Spinal cord (tissue), 10 donors: ENCODE measurements at places on chromosomes 4 and X. TPM values are rescaled to one million over a fixed set of nuclear protein-coding genes. Genes with fewer than 3 reads are reported as not detected.

Gene GATA1
- 0.22 TPM for polyA plus RNA-seq

Gene ZFP42
- 0.22 TPM for polyA plus RNA-seq

Gene HMGN5
- polyA plus RNA-seq: 26.7 TPM

Gene ATP2B3
- 20.1 TPM for polyA plus RNA-seq

GRCh38 chr4:25865586-25865985, 2.8 kb upstream of the SEL1L3 start:
- DNase-seq: no peak

DNA sequence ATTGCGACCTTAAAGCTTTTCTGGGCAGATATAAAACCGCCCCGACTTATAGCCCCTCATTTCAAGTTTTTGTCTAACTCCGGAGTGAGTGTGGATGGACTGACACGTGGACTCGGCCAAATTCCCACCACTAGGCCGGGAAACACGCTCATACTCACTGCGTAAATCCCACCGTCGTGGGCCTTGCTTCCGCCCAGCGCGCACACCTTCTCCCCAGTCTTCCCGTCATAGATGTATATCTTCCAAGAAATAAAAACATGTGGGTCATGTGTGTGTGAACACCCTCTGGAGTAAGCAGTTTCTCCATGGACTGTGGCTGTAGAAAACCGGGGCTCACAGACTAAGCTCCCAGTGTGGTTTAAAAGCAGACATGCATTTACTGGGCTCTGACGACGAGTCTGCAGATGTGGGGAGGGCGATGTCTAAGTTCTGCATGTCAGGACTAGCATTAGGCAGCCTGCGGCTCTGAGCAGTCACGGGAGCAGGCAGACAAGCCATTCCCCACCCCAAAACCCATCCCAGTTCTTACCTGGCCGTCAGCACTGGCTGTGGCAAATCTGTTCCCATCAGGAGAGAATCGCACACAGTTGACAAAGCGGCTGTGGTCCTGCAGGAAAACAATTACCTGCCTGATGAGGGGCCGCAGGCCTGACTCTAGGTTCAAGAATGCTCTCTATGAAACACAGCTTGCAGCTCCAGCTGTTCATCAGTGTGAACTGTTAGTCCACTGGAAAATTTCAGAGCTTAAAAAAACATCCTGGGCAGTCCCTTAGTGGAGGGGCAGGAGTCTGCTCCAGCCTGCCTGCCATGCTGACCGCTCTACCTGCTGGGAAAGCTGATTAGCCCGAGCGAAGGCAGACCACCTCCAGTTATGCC, 28.2 kb downstream of the WDR1 start:
- no peak for DNase-seq

GRCh38 chrX:110104078-110104477, 101.2 kb downstream of the TMEM164 start:
- DNase-seq: no peak

DNA sequence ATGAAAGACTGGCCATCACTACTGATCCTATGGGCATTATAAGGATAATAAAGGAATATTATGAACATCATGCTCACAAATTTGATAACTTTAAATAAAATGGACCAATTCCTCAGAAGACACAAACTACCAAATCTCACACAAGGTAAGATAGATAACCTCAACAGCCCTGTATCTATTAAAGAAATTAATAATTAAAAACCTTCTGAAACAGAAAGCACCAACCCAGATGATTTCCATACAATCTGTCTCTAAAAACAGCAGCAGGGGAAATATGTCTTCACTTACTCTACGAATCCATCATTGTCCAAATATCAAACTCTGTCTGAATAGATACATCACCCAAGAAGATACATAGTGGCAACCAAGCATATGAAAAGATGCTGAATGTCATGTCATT, 55.2 kb downstream of the LCORL start:
- no peak for DNase-seq

DNA sequence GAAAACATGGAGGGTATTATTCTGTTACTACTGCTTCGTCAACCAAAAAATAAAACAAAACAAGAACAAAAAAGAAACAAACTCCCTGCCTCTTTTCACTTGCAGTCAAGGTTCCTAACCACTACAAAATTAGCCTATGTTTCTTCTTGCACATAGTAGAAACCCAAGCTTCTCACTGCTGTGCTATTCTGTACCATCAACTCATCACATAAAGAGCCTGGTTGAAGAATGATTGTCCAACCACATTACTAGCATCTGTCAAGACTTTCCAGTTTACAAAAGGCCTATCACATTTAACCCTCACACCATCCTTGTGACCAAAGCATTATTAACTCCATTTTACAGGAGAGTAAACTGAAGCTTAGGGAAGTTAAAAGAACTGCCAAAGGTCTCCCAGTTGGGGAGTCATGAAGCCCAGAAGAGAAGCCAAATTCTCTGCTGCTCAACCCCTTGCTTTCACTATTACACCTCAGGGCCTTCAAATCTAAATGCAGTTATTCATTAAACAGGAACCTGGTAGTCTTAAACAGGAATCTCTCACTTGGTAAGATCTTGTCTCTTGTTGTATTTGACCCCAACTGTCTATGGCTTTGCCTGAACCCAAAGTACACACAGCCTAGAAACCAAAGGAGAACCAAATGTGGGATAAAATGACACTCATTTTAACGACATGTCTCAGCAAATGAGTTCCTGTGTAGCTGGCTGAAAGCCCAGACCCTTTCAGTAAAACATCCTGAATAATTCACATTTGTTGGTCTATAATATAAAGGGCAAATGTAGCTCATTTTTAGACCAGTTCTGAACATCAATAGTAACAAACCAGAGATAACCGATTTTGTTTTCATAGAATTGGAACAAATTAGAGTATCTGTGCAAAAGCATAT, 8.6 kb downstream of the F9 start:
- DNase-seq: no peak

GRCh38 chrX:148878371-148878770, 378.0 kb downstream of the AFF2 start:
- no peak for DNase-seq

DNA sequence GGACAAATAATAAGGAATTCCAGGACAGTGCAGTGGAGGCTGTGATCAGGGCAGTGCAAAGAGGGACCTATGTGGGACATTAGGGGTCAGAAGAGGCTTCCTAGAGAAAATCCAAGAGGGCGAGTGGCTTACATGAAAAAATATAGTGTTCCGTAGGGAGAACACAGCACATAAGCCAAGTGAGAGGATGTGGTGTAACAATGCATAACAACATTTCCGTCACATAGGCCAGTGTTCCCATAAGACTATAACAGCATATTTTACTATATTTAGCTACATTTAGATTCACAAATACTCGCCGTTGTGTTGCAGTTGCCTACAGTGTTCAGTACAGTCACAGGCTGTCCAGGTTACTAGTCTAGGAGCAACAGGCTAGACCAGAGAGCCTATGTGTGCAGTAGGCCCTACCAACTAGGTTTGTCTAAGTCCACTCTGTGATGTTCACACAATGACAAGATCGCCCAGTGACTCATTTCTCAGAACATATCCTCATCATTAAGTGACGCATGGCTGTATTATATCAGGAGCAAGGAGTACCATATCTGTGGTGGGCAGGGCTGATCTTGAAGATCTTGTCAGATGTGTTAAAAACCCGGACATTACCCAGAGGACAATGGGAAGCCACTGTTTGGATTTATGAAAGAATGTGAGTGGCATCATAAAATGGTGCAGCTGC, 74.0 kb upstream of the TBL1X start:
- no peak for DNase-seq

DNA sequence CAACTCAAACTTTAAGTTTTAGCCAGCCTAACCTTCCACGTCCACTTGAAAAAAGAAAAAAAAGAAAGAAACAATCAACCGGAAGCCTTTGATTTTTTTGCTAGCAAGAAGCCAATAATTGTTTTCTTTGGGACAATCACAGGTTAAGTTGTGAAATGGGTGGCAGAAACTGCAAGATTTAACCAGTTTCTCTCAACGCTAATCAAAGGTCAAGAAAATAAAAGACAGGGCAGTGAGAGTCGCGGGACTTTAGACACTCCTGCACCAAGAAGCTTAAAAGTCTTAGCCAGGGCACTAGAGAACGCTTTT, 1.0 kb downstream of the ACSL1 start:
- DNase-seq: no peak

- DNase-seq: no peak
Observed at GRCh38 chr4:92234393-92235176, 69.2 kb upstream of the GRID2 start.

- no peak for DNase-seq
Observed at GRCh38 chrX:153333266-153333665, 687 bp upstream of the ZNF275 start.

DNA sequence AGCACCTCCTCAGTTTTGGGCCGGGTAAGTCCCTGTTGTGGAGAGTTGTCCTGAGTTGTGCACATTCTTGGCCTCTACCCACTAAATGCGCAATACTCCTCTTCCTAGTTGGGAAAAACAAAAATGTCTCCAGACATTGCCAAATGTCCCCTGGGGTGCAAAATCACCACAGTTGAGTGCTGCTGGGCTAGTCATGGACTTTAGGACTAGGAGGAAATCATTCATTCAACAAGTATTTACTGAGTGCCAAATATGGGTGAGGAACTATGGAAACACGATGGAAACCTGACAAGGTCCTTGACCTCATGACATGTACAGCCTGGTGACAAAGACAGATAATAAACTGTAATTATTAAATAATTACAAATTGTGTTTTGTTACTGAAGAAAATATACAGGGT, 71.6 kb downstream of the STX18 start:
- no peak for DNase-seq

DNA sequence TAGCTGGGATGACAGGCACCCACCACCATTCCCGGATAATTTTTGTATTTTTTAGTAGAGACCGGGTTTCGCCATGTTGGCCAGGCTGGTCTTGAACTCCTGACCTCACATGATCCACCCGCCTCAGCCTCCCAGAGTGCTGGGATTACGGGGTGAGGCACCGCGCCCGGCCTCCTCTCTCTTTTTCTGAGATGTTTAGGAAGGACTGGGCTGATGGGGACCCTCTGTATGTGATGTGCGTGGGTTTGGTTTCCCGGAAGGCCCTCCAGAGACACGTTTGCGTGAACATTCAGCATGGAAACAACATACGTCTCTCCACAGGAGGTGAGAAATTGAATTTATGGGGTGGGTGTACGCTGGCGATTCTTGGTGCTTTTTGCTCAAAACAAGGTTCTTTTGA, 18.6 kb downstream of the SHOX start:
- no peak for DNase-seq
